Neuronal stem cell (in vitro differentiated cells): ENCODE measurements at places on chromosomes 2 and 18.

GRCh38 chr2:102187496-102188150 is 800 bp downstream of the IL1RL2 start:
- DNase-seq = no peak

DNA sequence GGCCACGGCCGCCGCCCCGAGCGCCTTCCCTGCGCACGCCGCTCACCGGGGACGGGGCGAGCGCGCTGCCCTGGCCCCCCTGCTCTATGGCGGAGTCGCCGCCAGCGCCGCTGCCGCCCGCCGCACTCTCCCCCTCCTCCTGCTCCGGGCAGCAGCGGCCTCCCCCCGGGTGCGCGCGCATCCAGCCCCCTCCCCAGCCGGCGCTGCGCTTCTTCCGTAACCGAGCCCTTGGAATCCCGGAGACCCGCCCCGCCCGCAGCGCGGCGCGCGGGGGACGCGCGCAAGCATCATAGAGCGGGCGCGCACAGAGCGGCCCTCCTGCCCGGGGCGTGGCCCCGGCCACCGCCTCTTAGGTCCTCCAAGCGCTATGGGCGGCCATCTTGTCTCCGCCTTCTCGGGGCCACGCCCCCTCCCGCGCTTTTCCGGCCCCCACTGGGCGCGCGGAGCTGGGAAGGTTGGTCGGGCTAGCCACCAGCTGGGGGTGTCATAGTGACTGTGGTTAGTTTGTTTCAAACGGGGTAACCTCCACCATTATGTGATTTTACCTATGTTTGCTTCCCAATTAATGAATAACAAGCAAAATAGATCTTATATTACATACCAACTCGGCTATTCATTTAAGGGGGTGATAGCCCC is at the start of gene MBD2:
Gene MBD2, minus strand, starts transcription at position 291 of the 636 bp plus-strand sequence. Its CDS starts 110 bp downstream, at position 181.
- DNase-seq = peak; percentile 97

GRCh38 chr2:189698020-189698887 is 23.8 kb downstream of the ANKAR start:
- DNase-seq = no peak

- no peak for DNase-seq
Measured at GRCh38 chr2:109117780-109118179, 11.2 kb upstream of the SH3RF3 start.

DNA sequence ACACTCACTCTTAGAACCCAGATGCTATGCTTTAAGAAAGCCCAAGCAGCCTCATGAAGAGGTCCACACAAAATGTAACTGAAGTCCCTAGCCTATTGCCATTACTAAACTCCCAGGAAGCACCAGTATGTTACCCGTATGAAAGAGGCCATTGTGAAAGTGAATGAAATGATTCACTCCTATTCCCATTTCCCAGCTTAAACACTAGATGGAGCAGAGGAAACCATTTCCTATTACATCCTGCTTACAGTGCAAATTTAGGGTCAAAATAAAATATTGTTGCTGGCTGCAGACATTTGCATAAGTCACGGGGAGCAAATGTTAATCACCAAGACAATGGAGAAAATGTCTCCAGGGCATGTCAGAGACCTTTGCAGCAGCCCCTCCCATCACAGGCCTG is 989.7 kb upstream of the CRIM1 start:
- DNase-seq = no peak

DNA sequence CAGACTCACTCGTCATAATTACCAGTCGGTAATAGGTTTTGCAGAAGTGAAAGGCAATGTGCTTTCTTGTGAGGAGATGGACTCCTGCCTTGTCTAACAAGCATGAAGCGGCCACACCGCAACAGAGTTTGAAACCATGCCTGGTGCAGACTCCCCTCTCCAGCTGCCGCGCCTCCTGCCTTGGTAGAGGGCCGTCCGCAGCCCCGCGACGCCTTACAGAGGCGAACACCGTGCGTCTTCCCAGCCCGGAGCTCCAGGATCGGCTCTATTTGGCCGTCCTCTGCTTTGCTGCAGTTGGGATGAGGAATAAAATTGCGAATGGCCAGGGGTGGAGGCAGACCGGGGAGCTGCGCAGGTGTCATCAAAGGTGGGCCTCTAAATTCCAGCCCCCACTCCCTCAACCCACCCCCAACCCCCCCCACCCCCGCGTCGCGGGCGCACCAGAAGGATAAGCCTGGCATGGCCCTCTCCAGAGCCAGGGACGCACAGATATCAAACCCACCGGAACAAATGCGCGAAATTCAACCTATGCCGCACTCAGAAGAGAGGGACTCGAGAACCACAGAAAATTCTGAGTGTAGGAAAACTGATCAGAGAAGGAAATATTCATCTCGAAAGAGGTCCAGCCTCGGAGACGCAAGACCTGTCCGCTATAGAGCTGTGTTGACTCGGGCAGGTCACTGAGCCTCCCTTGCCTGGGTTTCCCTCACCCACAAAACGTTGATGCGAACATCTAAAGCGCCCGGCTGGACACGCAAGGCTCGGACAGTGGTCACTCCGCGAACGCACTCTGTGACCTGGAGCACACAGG is 1.1 kb downstream of the TRABD2A start:
- no peak for DNase-seq

GRCh38 chr18:3248062-3248657 is 559 bp downstream of the MYL12A start:
- DNase-seq = peak; percentile 39

DNA sequence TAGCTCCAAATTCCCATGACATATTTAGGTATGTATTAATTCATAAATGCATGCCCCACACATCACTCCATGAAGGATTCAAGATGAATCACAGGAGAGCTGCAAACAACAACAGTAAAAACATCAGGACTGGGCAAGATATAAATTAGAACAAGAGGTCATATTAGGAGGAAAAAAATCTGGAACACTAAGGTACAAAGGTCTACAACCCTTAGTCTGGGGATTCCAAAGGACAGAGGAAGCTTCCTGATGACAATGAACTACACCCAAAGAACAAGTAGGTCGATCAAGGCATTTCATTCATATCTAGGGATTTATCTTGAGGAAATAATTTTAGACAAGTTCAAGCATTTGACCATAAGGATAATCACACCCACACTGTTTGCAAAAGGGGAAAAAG is 14.5 kb downstream of the VPS4B start:
- DNase-seq = no peak

- DNase-seq = peak; percentile 41
Measured at GRCh38 chr18:25349926-25350487, 2.0 kb downstream of the ZNF521 start.
